Breast epithelium (tissue), 4 donors: ENCODE measurements at places on chromosomes 2 and 18.

GRCh38 chr2:240351826-240352426, 83.5 kb upstream of the GPC1 start:
- DNase-seq: no peak

DNA sequence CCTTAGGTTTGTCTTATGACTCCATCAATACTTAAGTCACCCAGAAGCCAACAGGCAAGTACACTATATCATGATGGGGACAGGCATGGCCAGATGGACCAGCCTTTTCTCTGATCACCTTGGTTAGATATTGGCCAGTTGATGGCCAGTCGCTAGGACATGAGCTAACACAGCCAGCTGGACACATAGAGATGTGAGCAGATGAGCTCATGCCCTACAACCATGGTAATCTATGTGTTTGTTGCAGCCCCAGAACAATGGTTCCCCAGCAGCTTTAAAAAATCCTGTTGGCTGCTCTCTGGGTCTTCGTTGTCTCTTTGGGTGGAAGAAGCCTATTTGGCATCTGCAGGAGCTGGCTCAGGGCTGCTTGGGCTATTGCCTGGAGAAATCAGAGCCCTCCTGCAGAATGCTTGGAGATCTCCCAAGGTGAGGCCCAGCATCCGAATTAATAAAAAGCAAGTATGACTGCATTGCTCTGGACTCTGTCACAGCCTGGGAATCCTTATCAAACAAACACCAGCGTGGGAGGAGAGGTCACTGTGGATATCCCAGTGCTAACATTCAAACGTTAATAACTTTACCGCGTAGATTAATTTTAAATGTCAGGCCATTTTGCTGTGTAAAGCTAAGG, 62.3 kb upstream of the KLHL29 start:
- no peak for DNase-seq

DNA sequence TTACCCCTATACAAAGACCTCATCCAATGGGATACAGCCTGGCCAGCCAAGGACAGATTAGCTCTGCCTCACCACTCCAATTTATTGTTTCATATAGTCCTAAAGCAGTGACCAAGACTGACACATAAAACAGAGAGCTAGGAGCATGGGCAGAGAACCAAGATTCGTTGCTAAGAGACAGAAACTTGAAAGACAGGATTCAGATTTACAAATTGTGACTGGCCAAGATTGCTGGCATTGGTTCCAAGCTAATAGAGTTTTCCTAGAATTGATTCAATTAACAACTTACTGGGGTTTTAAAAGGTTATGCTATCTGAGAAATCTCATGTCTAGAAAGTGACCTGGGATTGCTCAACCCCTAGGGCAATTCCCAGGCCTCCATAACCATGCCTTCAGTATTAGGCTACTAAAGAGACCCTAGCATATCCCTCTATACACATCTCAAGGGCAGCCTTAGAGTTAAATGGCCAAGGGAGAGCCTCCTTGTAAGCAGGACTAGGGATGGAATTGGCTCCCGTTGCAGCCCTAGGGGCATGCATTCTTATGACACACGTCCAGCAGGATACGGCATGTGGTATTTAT, 75.6 kb downstream of the ICOS start:
- peak; percentile 55 for DNase-seq

DNA sequence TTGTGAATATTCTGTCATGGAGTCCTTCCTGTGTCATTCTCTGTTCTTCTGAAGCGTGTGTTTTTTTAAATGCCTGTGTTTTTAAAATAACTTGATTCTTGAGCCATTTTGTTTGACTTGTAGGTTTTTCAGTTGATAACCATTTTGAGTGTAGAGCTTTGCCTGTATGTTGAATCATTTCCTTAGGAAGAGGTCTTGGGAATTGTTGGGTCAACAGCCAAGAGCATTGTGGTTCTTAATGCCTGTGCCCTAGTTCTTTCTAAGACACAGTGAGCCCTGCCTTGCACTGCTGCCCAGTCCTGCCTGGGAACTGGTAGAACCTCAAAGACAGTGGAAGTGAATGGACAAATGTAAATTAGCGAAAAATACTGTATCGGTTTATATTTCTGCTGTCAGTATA, 25.9 kb downstream of the RAB12 start:
- no peak for DNase-seq

DNA sequence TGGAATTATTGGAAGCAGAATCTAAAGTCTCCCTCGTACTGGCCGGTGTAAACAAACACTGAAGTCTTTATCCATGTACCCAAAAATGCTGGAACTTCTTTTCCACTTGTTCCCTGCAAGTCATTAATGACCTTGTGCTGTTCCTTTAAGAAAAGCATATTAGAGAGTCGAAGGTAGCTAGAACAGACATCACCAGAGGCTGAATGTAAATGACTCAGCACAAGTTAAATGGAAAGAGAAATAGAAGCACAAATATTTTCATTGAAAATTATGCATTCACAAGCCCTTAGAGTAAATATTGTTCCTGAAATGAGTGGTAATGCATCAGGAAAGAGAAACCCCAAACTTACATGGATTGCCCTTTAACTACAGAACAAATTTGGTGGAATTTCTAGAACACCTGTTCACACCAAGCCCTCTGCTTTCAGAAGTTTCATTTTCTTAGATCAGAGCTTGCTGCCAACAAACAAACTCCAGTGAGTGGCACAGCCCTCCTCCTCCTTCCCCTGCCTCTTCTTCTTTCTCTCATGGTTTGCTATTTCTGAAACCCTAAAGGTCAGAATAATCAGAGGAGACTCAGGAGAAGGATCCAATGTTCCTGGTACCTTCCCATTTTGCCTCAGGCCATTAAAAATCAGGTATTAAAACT, 264.3 kb downstream of the TXNL1 start:
- no peak for DNase-seq

GRCh38 chr2:64143169-64144056, 807 bp downstream of the PELI1 start:
- no peak for DNase-seq

DNA sequence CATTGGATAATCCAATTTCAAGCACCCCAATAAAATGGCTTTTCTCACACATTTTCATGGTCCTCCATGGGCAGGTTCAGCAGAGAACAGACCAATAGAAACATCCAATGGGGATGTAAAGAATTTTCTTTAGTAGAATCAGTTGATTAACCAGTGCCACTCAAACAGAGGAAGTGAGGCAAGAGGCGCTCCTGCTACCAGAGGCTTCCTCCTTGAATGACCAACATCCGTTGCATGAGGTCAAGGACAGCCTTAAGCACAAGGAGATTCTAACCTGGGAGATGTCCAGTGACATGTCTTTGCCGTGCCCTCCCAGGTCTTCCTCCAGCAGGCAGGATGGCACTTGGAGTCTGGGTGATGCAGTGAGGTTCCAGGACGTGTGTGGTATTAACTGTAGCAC, 146.6 kb downstream of the PIEZO2 start:
- DNase-seq: no peak

- no peak for DNase-seq
These were observed at the start of gene PDCD1 for GRCh38 chr2:241858206-241859016. PDCD1 (minus strand) TSS chr2:241858894; CDS start chr2:241858838, 56 bp downstream.

DNA sequence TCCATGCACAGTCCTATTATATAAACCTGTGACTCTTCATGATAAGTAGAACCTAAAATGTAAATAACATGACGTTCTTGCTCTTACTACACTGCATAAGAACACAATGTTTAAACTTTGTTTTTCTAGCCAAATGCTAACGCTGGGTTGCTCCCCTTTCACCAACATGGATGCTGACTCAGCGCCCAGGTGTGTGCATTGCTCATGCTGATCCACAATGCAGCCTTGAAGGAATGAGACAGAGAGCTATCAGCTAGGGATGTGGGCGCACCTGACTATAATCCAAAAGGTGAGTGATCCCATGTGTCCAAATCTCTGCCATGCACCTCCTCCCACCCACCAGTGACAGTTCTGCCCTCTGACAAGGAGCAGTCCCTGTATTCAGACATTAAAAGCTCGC, 235.0 kb downstream of the IRS1 start:
- no peak for DNase-seq

DNA sequence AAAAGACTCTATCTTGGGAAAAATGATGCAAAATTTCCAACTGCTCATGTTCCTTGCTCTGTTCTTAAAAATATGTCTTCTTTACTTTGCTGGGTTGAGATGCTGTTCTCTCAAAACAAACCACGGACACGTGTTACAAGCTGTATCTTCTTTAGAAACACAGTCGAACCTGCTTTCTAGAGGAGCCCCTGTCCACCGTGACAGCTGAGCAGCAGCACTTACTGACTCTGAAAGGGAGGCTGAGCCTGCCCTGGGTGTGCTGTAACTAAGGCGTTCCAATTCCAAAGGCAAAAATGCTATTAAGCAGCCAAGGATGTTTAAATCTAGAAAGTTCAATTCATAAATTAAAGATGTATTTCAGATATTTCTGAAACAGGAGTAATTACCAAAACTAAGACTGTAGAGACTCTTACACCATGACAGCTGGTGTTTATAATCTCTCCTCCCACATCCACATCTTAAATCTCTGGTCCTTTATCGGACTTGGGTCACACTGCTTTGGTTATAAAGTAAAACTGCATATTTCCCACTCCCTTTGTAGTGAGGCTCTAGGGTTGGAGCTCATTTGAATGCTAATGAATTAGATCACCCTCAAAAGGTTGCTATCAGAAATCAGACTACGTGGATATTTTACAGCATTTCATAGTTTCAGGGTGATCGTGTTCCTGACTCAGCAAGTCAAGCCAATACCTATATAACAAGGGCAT, 281.2 kb upstream of the LYPD1 start:
- DNase-seq: no peak

DNA sequence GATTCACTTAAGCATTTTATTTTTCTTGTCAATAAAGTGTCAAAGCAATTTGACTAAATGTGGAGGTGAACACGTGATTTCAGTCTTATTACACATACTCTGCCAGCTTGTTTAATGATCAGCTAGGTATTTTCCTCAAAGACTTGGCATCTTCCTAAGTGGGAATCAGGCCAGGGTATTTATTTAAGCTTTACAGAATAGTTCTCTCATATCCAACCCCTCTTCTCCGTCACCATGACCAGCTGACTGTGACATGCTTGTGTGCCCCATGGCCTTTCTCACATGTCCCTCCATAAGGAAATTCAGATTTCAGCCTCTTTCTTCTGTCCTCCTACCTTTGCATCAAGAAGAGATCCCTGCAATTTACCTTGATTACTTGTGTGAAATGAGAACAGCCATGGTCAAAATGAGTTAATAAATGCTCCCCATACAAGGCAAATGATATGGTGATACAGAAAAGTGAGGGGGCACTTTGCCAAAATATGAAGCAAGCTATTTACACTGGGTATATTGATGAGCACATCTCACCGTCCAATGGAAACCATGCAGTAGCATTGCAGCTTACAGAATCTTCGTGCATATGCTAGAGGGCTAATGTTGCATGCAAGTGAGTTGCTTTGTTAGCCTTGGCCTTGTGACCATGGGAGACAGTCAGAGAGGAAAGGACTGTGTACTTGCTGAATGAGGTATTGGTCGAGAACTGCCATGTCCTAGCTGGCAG, 202.2 kb downstream of the RNF152 start:
- no peak for DNase-seq

GRCh38 chr2:164782323-164782722, 59.3 kb downstream of the COBLL1 start:
- no peak for DNase-seq

DNA sequence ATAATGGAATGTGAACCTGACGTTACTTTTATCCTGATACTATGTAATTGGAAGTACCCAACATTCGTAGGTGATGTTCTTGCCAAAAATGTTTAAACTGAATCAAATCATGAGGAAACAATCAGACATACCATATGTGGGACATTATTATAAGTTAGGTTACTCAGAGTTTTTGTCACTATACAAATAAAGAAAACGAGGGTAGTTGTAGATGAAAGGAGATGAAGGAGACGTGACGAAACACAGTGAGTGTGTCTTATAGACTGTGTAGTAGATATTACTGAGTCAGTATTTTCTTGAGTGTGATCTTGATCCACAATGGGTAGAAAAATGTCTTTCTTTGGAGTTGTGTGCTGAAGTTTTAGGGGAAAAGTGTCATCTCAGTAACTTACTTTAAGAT, 176.8 kb downstream of the ZNF407 start:
- no peak for DNase-seq

GRCh38 chr2:120312860-120313694, 32.9 kb upstream of the INHBB start:
- DNase-seq: peak; percentile 84

GRCh38 chr2:74671479-74671878, 17.4 kb downstream of the SEMA4F start:
- no peak for DNase-seq

- peak; percentile 86 for DNase-seq
These were observed 16.5 kb downstream of the TWIST2 start for GRCh38 chr2:238864207-238865014.
